A549 treated with Mapracorat at 1 μM for 4 hours (cell line): ENCODE measurements at places on chromosomes 7 and 10. TPM values are rescaled to one million over a fixed set of nuclear protein-coding genes. Genes with fewer than 3 reads are reported as not detected.

The SLC37A3 gene
- total RNA-seq: 25.1 to 34.0 TPM (median 27.9 TPM) in 5 replicates

The PRKAR1B gene
- total RNA-seq: 23.8 to 32.0 TPM (median 30.4 TPM) in 5 replicates

The GRM3 gene
- total RNA-seq: not detected in 5 replicates

The IFIT3 gene
- total RNA-seq: 4.1 to 5.5 TPM (median 5.0 TPM) in 5 replicates

The ACTL6B gene
- total RNA-seq: not detected in 5 replicates

The MACC1 gene
- total RNA-seq: not detected in 5 replicates

The GDF10 gene
- 0.06 to 0.07 TPM in 2 of 5 replicates, not detected in the others for total RNA-seq

The GIMAP2 gene
- not detected in 5 replicates for total RNA-seq

The ZNF655 gene
- total RNA-seq: 52.5 to 59.0 TPM (median 54.6 TPM) in 5 replicates

The EVX1 gene
- total RNA-seq: 0.07 to 0.21 TPM (median 0.14 TPM) in 5 replicates

The CRHR2 gene
- 0.05 to 0.08 TPM (median 0.05 TPM) in 4 of 5 replicates, not detected in the other for total RNA-seq

The FEZF1 gene
- not detected in 5 replicates for total RNA-seq

The KNDC1 gene
- 0.77 to 1.9 TPM (median 1.3 TPM) in 5 replicates for total RNA-seq

The SHOC2 gene
- total RNA-seq: 14.8 to 21.2 TPM (median 18.7 TPM) in 5 replicates

The UBTD1 gene
- total RNA-seq: 16.2 to 20.6 TPM (median 19.0 TPM) in 5 replicates

The BNIP3 gene
- total RNA-seq: 41.9 to 47.4 TPM (median 44.0 TPM) in 5 replicates

The SPDYE18 gene
- total RNA-seq: 0.17 to 0.28 TPM (median 0.19 TPM) in 3 of 5 replicates, not detected in the others

The NPFFR1 gene
- total RNA-seq: 0.02 TPM in 1 of 5 replicates, not detected in the others

The JAKMIP3 gene
- total RNA-seq: 0.95 to 1.2 TPM (median 1.1 TPM) in 5 replicates

The GRM8 gene
- not detected in 5 replicates for total RNA-seq

The SOSTDC1 gene
- total RNA-seq: not detected in 5 replicates

The SFTPA1 gene
- total RNA-seq: not detected in 5 replicates

The GFRA1 gene
- total RNA-seq: 8.5 to 11.6 TPM (median 9.8 TPM) in 5 replicates

The PRTFDC1 gene
- total RNA-seq: 15.6 to 18.2 TPM (median 16.1 TPM) in 5 replicates
